ENCODE measurements at places on chromosomes 7 and 10. TPM values are rescaled to one million over a fixed set of nuclear protein-coding genes. Genes with fewer than 3 reads are reported as not detected.

DNA sequence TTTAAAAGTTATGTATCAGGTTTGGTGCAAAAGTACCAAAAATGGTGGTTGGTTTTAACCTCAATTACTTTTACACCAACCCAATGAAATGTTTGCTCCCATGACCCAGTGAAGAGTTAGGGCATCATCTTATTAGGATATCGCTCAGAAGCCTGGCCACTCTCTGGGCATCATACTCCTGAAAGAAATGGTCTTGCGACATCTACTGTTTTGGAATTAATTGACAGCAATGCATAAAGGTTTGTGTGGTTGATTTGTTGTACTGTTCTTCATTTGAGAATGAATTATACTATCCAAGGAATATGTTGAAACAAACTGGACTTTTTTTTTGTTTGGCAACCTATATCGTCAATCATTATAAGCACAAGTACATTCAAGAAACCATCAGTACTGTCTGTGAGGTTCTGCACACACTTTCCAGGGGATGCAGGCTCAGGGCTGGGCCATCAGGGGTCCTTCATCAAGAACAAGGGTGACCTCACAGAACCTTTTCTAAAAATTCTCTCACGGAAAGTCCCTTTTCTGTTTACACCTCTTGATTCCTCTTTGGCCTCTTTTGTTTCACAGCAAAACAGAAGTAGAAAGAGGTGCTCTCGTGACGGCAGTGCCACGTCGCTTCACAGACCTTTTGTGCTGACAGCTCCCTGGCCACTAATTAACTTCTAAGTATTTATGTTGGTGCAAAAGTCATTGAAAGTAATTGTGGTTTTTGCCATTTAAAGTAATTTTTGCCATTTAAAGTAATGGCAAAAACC, 117.2 kb upstream of the KLF6 start:
- no peak overlapping the region for H3K4me3 ChIP-seq
- no peaks in the 10 kb centered on the region for H3K4me1 ChIP-seq
- no peaks in the 10 kb centered on the region for H3K36me3 ChIP-seq
- H3K27ac ChIP-seq = no peak overlapping the region

GRCh38 chr10:115948465-115948864, 324.5 kb downstream of the GFRA1 start:
- H3K27ac ChIP-seq = no peak overlapping the region
- no peaks in the 10 kb centered on the region for H3K36me3 ChIP-seq
- H3K4me3 ChIP-seq = no peak overlapping the region
- H3K4me1 ChIP-seq = no peaks in the 10 kb centered on the region

DNA sequence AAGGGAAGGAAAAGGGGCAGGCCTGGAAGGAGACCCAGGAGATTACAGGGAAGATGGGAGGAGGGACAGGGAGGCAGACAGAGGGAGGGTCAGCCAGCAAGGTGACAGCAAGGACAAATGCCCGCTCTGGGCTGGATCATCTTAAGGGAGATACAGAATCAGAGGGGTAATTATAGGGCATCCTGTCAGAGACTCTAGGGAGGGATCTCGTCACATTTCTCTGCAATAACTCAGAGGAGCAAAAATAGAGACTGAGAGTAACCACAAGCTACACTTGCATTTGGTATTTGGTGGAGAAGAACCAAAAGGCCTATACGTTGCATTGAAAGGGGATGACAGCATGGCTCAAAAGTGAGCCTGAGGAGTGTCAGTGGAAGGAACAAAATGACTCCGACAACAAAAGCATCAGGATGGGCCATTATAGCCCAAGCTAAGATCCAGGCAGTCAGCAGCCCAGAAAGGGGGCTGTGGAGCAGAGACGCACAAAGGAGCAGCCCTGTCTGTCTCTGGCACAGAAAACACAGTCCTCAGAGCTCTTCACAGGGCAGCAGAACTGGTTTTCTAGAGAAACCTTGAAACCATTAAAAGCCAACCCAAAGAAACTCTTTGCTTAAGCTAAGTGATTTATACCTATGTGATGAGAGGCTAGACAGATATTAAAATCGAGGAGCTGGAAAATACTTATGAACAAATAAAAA, 430.2 kb upstream of the VSTM2A start:
- H3K27ac ChIP-seq = peak overlapping the region; percentile 29
- no peaks in the 10 kb centered on the region for H3K4me1 ChIP-seq
- no peaks in the 10 kb centered on the region for H3K36me3 ChIP-seq
- H3K27me3 ChIP-seq = no peaks in the 10 kb centered on the region

- H3K36me3 ChIP-seq = no peaks in the 10 kb centered on the region
- DNase-seq = no peak
- H3K4me3 ChIP-seq = no peak overlapping the region
- no peak overlapping the region for H3K27ac ChIP-seq
Measured at GRCh38 chr10:128557149-128557710, 431.0 kb upstream of the MKI67 start.

- no peak overlapping the region for H3K27ac ChIP-seq
- no peaks in the 10 kb centered on the region for H3K27me3 ChIP-seq
- H3K4me1 ChIP-seq = no peaks in the 10 kb centered on the region
- no peak overlapping the region for H3K4me3 ChIP-seq
- no peak for DNase-seq
- peaks cover 2% of the 10 kb centered on the region for H3K36me3 ChIP-seq
Measured at GRCh38 chr7:28088032-28088431, 92.6 kb downstream of the JAZF1 start.

GRCh38 chr7:78585980-78586379, 787.4 kb downstream of the PHTF2 start:
- no peak overlapping the region for H3K4me3 ChIP-seq
- peaks cover 4% of the 10 kb centered on the region for H3K4me1 ChIP-seq
- DNase-seq = no peak
- no peaks in the 10 kb centered on the region for H3K36me3 ChIP-seq
- H3K27me3 ChIP-seq = no peaks in the 10 kb centered on the region

GRCh38 chr10:87505366-87506111, 846 bp downstream of the MINPP1 start:
- peaks cover 24% of the 10 kb centered on the region for H3K36me3 ChIP-seq
- H3K4me3 ChIP-seq = peak overlapping the region; percentile 81
- peaks cover 6% of the 10 kb centered on the region for H3K4me1 ChIP-seq
- peak; percentile 85 for DNase-seq

- no peaks in the 10 kb centered on the region for H3K4me1 ChIP-seq
- H3K27me3 ChIP-seq = no peaks in the 10 kb centered on the region
- H3K36me3 ChIP-seq = peaks cover 89% of the 10 kb centered on the region
- no peak for DNase-seq
- H3K4me3 ChIP-seq = no peak overlapping the region
Measured at GRCh38 chr7:76057813-76058145, 9.9 kb downstream of the MDH2 start.

- peak; percentile 69 for DNase-seq
- H3K4me3 ChIP-seq = no peak overlapping the region
- H3K4me1 ChIP-seq = no peaks in the 10 kb centered on the region
- no peak overlapping the region for H3K27ac ChIP-seq
- no peaks in the 10 kb centered on the region for H3K27me3 ChIP-seq
- H3K36me3 ChIP-seq = peaks cover 6% of the 10 kb centered on the region
Measured at GRCh38 chr10:132158122-132158741, 28.5 kb upstream of the DPYSL4 start.

- no peaks in the 10 kb centered on the region for H3K4me1 ChIP-seq
- no peaks in the 10 kb centered on the region for H3K27me3 ChIP-seq
- no peak overlapping the region for H3K27ac ChIP-seq
- peaks cover 93% of the 10 kb centered on the region for H3K36me3 ChIP-seq
Measured at GRCh38 chr10:42802876-42803275, 20.3 kb downstream of the BMS1 start.

DNA sequence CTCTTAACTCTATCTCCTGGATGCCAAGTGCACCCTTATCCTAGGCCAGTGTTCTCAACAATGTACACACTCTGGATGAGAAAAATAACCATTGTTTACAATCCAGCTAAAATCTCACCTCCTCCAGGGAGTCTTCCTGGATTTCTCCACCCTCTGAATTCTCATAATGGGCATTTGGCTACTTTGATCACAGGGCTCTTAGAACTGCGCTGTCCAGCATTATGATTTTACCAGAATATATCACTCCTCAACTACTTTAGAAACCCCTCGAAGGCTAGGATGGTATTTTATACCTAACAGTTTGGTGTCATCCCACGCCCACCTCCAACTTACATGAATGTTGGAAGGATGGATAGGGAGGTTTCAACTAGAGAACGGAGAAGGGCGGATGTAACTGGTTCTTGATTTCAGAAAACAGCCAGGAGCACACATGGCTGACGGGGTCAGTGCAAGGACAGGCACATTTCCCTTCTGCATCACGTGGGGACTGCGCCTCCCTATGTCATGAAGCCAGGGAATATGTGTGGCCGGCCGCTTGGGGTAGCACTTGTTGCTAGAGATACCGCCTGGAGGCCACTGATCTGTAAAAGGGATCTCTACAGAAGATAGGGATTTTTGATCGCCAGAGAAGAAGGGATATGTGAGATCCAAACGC, 1.2 kb upstream of the ATP6V0E2 start:
- no peak overlapping the region for H3K27ac ChIP-seq
- peak overlapping the region; percentile 83 for H3K4me3 ChIP-seq
- H3K36me3 ChIP-seq = no peaks in the 10 kb centered on the region
- H3K4me1 ChIP-seq = peaks cover 8% of the 10 kb centered on the region

GRCh38 chr10:129958148-129958628, 5.9 kb downstream of the EBF3 start:
- H3K27me3 ChIP-seq = peaks cover 98% of the 10 kb centered on the region
- H3K4me3 ChIP-seq = peak overlapping the region; percentile 33
- H3K27ac ChIP-seq = no peak overlapping the region
- H3K4me1 ChIP-seq = peaks cover 5% of the 10 kb centered on the region

- DNase-seq = no peak
- peak overlapping the region; percentile 57 for H3K4me3 ChIP-seq
- no peaks in the 10 kb centered on the region for H3K36me3 ChIP-seq
- H3K27ac ChIP-seq = no peak overlapping the region
Measured at GRCh38 chr10:24210501-24210900, 1.6 kb downstream of the KIAA1217 start.

DNA sequence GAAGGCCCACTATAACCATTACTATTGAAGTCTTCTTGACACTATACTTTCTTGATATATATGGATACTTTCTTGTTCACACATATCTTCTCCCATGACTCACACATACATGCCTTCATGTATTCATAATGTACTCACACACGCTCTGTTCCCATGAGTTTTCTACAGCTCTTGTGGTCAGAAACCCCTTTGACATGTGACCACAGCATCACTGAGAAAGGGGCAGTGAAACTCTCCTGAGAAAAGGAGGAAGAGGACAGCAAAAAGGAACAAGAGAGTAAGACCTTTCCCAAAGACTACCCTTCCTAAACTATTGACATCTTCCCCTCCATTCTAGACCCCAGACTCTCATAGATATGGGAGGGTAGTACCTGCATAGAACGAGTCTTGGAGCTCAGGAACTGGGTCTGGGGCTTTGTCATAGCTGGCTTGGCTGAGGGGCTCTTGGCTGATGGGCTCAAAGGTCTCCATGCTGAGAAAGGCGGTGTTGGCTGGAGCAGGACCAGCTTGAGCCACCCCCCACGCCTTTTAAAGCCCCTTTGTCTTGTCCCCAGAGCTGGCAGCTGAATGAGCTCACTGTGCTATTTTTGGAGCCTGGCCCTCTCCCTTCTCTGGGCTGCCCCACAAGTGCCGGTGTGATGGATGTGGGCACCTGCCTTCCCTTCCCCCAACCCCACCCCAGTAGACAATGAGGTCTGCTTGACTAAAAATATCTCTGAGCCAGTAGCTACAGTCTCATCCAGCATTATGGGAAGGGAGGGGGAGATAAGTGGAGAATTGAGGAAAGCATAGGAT, 5.1 kb downstream of the SYNPO2L start:
- H3K4me1 ChIP-seq = peaks cover 9% of the 10 kb centered on the region
- no peaks in the 10 kb centered on the region for H3K27me3 ChIP-seq
- no peak overlapping the region for H3K4me3 ChIP-seq
- H3K27ac ChIP-seq = no peak overlapping the region
- no peak for DNase-seq

The SPDYE2B gene
- not detected for total RNA-seq

The PLCE1 gene
- 13.1 TPM for total RNA-seq

The PNLIP gene
- total RNA-seq = not detected

The NKX2-3 gene
- total RNA-seq = not detected

The COX19 gene
- 16.2 TPM for total RNA-seq

The STEAP2 gene
- total RNA-seq = 11.9 TPM

The CYP26C1 gene
- 0.35 TPM for total RNA-seq

Data from endodermal cell (in vitro differentiated cells).